ENCODE measurements at places on chromosomes 2 and 18.

DNA sequence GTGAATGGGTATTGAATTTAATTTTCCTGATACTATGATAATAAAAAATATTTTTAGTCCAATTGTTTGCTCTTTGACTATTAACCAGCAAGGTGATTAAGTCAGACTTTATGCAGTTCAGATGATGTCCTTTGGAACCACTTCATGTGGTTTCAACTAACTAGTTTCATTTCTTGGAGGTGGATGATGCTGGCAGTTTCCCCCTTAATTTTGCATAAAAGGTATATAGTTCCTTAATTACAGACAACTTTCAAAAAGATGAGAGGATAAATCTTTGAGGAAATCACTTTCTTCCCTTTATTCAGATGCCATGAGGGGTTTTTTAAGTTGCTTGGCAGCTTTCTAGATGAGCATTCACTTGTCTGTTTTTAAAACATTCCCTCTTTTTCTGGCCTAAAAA lies 223.1 kb downstream of the PHLPP1 start:
- no peak for DNase-seq

- no peak for DNase-seq
Observed at GRCh38 chr2:170685591-170685990, 29.5 kb upstream of the SP5 start.

GRCh38 chr2:30239308-30239985 lies 8.1 kb downstream of the LBH start:
- DNase-seq = no peak

- no peak for DNase-seq
Observed at GRCh38 chr2:179304424-179304823, 39.8 kb upstream of the SESTD1 start.

GRCh38 chr2:142104134-142104758 lies 26.6 kb downstream of the LRP1B start:
- no peak for DNase-seq

DNA sequence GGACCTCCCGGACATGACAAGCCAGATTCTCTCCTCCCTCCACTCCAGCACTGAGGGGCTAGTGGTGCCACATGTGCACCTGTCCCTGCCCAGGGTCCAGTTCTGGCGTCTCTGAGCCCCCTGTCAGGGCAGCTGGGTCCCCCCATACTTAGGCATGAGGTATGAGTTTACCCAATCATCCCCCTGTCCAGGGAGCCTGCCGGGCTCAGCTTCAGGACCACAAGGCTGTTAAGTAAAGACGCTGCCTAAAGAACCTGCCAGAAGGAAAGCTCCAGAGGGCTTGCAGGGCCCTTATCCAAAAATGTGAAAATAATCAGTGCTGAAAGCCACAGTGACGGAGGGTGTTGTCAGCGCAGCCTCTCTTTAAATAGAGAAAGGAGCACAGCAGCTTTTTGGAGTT lies 40.0 kb downstream of the SH3BP4 start:
- no peak for DNase-seq

DNA sequence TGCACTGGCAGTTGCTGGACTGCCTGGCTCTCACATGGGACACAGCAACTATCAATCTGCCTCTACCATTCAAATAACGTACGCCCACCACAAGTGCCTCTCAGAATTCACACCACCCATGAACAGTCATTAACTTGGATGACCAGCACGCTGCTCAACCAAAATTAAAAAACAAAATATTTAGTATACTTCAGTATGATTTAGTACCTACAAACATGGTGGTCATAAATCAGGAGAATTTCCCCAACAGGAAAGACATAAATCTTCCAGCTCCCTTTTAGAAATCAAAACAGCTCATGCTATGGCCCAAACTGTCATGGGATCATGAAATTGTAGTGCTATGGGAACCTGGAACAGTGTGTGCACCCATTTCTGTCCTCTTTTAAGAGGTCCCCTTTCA lies 317.4 kb upstream of the ETAA1 start:
- DNase-seq = no peak

- DNase-seq = no peak
Observed at GRCh38 chr2:190791347-190791975, 89.2 kb upstream of the GLS start.

Measured in frontal cortex (tissue), 4 donors.